ENCODE measurements at places on chromosomes 5 and 9.

DNA sequence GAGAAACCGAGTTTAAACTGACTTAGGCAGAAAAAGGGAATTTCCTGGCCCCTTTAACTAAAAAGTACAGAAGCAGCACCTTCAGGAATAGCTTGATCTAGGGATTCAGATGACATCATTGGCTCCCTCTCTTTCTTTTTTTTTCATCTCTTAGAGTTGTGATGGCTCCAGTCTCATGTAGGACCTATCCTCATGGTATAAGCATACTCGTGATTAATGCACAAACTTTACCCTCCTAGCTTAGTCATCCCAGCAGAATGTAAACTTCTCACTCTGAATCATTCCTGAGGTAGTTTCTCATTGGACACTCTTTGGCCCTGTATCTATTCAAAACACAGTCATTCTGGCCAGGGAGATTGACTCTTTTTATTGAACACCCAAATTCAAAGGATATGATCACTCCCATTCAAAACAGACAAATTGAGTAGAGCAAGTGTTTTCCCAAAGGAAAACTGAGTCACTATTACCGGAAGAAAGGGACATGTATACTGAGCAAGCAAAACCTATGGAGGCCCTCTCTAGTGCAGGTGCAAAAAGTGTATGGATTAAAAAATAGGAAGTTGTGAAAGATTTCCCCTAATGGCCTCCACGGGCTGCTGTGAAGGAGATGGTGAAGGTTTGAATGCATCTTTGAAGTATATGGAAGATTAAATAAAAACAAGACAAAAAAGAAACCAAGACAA, 27.6 kb upstream of the SMIM23 start:
- DNase-seq, result no peak

- DNase-seq, result no peak
Observed at GRCh38 chr5:13553896-13554295, 390.6 kb downstream of the DNAH5 start.

DNA sequence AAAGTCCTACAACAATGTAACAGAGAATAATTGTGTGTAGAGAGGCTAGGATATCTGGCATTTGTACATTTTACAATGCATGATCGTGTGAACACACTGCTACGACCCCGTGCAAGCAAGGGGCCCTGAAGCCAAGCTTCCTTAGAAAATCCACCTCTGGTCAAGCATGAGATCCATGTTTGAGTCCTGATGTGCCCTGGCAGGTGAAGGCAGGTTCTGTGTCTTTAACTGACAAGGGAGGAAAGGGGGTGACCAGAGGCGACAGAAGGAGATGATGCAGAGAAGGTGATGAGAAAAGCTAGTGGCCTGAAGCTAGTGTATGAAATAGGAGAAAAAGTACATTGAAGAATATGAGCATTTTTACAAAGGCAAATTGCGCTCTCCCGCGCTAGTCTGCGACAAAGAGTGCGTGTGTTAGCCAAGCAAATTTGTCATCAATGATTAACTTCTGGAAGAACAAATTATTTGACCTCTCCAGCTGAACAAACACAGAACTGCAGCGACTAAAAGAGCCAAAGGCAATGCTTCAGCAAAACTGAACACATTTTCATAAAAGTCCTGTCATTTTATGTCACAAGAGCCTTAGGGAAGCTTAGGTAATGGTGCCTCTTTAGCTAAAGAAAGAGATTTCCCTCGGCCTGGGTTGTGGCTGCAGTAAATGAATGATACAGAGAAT, 101.7 kb upstream of the DAPK1 start:
- DNase-seq, result no peak

GRCh38 chr5:131163276-131164119, 1.6 kb downstream of the HINT1 start:
- DNase-seq, result peak; percentile 7

DNA sequence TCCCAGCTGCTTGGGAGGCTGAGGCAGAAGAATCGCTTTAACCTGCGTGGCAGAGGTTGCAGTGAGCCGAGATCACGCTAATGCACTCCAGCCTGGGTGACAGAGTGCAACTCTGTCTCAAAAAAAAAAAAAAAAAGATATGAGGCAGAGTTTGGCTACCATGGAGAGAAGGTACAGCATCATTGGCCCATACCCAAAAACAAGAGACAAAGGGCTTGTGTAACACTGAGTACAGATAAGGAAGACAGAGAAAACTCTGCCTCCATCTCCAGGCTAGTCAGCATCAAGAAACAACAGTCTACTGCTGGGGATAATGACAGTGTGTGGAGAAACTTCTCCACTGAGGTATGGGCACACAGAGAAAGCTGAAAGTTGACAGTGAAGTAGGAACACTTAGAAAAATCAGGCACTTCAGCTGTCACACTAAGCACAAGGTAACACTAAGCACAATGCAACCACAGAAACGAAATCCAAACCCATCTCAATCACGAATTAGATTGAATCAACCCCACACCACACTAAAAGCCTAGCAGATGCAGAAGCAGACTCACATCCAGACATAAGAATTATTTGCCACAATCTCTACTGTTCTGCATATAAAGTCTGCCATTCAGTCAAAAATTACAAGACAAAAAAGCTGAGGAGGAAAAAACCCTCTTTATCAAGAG, 10.5 kb downstream of the PJA2 start:
- no peak for DNase-seq

DNA sequence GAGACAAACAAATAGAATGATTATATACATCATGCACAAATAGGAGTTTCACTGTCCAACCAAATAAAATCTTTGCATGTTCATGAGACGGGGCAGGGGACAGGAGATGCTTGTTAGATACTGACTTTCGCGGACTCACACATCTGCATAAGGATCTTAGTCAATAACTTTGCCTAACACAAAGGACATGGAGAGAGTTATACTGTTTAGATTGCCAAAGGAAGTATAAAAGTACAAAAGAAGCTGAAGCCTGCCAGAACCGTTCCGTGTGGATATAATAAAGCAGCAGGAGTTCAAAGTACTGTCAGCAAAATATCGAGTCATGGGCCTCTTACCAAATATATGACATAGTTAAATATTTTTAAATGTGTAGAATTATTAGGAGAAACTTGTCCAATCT, 1148.4 kb downstream of the EFNA5 start:
- DNase-seq, result no peak

- no peak for DNase-seq
Observed at GRCh38 chr9:130609163-130609562, 29.8 kb downstream of the FUBP3 start.

- DNase-seq, result no peak
Observed at GRCh38 chr5:132499440-132500243, 9.1 kb upstream of the IRF1 start.

DNA sequence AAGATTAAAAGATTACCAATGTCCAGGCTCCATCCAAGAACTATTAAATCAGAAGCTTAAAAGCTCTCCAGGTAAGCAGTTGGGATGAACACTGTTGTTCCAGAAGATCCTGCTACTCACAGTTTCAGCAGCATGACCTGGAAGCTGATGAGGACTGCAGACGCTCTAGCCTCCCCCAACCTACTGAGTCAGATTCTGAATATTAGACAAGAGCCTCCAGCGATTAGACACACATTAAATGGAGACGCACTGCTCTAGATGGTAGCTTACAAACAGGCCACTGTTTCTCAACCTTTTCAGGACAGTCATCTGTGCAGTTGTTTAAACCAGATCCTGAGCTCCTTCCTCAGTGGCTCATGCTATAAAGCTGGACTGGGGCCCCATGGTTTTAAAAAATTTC, 54.3 kb downstream of the MTMR12 start:
- no peak for DNase-seq

- DNase-seq, result no peak
Observed at GRCh38 chr9:130994135-130995085, 14.6 kb upstream of the LAMC3 start.

DNA sequence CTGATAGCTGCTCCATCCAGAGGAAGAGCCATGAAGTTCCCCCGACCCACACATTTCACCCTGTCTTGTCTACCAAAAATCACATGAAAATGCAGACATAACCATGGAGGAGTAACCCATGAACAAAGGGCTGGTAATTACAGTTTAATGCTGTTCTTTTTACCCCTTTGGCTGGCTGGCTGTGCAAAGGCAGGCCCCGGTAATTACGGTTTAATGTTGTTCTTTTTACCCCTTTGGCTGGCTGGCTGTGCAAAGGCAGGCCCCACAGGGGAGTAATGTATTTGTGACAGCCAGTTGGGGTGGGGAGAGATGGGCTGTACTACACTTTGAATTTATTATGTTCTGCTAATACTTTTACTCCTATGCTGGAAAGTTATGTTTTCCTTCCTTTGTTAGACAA, 41.7 kb downstream of the PIK3R1 start:
- no peak for DNase-seq

GRCh38 chr5:38827525-38827924, 18.3 kb upstream of the OSMR start:
- no peak for DNase-seq

DNA sequence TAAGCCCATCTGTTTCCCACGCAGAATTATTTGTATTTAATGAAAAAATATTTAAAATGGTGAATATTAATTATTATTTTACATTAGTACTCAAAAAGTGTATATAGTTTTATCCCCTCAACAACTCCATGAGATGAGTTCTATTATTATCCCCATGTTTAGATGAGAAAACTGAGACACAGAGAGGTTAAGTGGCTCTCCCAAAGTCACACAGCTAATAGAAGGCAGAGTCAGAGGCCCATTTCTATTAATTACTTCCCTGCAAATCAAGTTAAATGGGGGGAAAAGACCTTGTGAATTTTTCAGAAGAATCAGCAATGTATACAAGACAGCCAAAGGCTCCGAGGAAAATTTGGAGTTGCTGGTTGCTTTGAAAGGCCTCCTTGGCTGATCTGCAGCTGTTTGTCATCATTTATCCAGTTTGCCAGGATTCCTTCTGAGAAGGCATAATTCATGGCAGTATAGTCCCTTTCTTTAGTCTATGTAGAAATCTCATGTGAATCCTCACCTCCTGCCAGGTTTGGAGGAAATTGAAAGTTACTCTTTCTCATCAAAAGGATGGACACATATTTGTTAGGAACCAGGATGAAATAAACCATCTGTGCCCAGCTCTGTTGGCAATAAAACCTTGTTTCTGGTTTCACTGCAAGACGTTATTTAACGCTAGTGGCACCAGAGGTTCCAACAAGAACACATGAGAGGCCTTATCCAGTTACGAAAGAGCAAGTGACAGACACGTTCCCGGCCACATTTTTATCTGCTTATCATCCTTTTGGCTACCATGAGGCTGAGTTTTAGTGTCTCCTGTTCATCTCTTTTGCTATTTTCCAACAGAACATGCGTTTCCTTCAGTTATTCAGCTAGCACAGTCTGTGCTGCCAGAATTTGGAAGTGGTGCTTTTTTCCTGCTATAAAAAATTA, 621 bp downstream of the FYB1 start:
- DNase-seq, result no peak

DNA sequence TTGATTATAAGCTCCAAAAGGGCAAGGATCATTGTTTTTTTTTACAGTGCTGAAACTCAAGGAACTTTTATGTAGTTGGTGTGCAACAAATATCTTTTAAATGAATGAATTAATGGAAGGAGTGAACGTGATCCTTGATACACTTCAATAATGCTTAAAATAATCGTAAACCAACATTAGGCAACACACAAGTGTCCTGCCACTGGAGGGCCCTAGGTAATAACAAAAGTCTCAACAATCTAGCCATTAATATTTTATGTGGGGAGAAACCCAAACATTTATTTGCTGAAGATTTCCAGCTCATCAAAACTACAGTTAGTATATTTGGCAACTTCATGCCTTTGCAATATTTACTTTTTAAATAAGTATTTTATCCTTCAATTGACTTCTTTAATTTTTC, 309.0 kb upstream of the FBXL7 start:
- DNase-seq, result no peak

GRCh38 chr5:11622785-11623184, 281.5 kb downstream of the CTNND2 start:
- no peak for DNase-seq

DNA sequence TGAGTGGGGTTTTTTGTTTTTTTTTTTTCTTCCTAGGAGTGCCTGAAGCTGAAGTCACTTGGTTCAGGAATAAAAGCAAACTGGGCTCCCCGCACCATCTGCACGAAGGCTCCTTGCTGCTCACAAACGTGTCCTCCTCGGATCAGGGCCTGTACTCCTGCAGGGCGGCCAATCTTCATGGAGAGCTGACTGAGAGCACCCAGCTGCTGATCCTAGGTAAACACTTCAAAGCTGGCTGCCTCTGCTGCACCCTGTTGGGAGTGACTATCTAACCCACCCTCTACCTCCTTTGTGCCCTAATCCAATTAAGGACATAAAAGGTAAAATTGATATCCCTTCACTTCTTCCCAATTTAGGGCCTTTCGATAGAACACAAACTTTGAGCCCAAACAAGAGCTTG, 206.8 kb downstream of the SAXO1 start:
- no peak for DNase-seq

DNA sequence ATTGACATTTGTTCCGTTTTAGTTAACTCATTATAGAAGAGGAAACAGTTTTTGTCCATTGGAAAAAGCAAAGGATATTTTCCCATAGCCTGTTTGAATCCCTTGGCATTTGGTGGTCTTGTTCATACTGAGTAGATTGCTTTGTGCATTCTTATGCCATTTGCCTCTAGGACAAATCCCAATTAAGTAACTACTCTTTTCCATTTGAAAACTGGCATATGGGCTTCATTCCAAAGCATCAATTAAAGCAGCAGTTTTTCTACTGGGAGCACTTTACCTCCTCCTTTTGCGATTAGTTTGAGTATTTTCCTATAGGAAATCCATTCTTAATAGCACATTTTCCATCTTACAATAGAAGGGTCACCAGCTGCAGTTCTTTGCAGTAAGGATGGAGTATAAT, 31.2 kb downstream of the GPR21 start:
- no peak for DNase-seq

GRCh38 chr5:142779163-142779840, 9.1 kb downstream of the ARHGAP26 start:
- DNase-seq, result no peak

DNA sequence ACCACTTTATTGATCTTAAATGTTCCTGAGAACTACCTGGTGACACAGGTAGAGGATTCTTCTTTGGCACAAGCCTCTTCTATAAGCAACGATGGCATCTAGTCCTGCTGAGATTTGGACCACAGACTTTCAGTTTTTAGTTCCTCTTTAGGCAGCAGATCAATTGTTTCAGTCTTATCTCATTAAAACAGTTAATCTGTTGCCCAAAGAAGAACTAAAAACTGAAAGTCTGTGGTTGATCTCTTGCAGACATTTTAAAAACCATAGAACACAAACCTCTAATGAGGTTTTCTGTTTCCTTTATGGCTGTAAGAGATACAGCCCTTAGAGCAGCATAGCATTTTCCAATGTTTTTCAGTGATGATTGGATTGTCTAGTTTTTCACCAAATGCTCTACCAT, 480.9 kb downstream of the MTRR start:
- no peak for DNase-seq
